ENCODE measurements at places on chromosomes 1 and 21.

DNA sequence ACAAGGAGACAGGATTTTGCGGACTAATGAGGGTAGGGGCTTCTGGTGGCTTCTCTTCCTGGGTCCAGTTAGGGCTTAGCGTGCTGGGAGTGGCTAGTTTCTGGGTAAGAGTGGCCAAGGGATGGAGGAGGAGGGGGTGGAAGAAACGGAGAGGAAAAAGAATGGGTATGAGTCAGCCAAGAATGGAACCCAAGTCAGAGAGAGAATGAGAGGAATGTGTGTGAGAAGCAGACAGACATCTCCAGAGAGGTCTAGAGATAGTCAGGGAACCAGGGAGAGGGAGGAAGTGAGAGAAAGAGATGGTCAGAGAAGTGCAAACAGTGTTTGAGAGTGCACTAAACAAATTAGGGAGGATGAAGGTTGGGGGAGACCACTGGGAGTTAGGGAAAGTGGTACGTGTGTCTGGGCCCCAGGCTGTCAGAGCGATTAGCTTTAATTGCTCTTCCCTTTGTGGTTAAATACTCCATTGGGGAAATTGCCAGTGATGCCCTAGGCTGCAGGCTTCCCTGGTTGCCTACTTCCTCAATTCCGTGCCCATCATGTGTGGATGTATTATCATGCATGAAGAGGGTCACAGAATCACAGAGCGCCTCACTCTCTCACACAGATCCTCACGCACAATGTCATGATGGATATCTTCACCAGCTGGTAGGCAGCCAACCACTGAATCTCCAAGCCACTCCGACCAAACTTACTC is 1.4 kb downstream of the PEA15 start:
- peak; percentile 57 for DNase-seq

DNA sequence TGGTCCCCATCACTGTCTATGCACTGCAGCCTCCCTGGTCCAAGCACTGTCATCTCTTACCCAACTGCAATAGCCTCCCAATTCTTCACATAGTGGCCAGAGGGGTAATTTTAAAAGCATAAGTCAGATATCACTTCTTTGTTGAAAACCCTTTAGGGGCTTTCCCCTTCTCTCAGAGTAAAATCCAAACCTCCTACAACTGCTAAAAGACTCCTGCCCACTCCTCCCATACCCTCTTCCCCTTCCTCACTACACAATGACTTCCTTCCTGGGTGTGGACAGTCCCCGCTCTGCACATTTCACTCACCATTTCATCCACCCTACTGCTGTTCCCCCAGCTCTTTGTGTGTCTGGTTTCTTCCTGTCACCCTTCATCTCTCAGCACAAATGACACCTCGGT is 8.3 kb downstream of the MCOLN2 start:
- DNase-seq = no peak

GRCh38 chr1:36567601-36568341 is 85.1 kb upstream of the CSF3R start:
- peak; percentile 17 for DNase-seq

GRCh38 chr21:38280454-38280853 is 23.7 kb downstream of the KCNJ15 start:
- DNase-seq = no peak

DNA sequence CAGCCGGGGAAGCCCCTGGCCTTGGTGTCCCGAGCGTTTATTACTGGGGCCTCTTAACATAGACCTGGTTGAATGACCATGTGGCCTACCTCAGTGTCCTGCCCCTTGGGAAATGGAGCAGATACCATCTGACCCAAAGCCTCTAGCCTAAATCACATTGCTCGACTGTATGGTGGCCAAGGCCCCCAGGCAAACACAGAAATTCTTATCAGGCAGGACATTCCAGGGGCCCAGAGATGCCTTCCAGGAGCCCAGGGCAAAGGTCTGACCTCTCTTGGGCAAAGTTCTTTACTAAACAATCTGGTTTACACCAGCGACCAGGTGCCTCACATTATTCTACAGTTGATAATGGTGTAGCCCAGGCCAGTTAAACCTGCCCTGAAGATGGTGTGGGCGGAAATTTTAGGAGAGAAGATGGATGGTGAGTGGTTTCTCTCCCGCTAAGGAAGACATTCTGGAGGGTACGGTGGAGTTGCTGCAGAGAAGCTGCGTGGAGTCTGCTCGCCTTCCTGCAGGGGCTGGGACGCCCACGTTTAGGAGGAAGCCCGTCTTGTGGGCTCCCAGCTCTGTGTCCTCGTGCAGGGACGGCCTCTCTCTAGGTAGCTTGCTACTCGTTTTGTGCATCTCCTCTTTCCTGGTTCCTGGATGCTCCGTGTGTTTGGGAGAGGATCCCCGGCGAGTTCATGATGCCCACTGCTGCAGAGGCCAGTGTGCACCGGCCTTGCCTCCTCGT is 21.2 kb downstream of the AJAP1 start:
- DNase-seq = no peak

- no peak for DNase-seq
Measured at GRCh38 chr1:207072233-207072632, 16.4 kb upstream of the C4BPB start.

DNA sequence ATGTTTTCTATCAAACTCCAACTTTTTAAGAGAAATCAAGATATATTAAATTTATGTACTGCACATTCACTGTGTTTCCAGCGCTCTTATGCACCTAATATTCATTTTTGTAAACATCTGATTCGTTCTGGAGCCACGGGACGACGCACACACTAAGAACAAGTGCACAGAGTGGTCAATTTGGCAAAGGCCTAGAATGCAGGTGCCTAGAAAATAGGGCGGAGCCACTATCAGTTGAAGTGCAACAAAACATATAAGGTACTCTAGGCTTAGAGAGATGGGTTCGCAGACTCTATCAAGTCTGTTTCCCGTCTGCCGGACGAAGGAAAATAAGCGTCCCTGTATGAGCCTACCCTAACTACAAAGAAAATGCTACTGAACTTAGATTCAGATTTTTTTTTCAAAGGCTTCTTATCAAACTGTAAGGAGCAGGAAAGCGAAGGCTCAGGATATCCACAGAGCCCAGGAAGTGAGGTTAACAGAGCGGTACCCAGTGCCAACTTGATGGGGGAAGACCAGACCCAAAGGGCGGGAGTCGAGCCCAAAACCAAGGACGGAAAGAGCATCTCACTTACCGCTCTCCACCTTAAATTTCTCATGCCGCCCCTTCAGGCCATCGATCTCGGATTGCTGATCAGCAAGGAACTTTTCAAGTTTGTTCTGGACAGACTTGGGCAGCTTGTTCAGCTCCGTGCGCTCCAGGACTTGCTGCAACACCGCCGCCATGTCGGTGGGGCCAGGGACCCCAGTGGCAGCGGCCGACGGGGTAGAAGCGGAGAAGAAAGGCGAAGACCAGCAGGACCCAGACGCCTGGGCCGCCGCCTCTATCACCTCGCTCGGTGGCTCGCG is 526 bp downstream of the TPR start:
- DNase-seq = no peak

DNA sequence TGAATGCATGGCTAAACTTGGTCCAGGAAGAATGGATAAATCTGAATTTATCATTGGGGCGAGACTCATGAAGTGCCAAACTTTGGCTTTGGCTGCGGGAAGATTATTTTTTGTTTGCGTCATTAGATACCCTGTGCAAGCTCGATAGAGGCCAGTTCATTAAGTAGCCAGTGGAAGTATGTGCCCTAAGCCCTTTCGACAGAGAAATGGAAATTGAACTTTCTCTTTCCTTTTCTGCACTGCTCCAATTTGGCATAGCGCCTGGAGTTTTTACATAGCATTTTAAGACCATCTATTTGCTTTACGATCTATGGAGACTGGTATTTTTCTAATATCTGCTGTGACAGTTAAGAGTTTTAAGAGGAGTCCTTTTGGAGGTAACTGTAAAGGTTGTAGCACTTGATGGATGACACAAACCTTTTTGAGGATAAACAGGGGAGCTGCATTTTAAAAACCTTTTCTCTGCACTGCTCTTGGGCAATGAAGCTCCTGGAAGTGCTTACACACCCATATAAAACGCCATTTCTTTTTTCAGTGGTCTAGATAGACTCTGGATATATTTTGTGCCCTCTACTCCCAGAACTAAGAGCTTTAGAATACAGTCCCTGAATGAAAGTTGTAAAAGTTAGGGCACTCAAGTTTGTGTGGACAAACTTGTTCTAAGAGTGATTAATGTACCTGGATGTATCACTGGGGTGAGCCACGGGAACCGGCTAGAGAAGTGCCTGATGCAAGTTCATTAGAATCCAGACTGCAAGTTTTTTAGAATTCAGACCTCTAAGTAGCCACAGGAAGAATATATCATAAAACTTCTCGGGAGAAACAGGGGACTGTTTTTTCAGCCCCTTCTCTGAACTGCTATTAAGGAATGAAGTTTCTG is 41.3 kb upstream of the CFHR3 start:
- no peak for DNase-seq

DNA sequence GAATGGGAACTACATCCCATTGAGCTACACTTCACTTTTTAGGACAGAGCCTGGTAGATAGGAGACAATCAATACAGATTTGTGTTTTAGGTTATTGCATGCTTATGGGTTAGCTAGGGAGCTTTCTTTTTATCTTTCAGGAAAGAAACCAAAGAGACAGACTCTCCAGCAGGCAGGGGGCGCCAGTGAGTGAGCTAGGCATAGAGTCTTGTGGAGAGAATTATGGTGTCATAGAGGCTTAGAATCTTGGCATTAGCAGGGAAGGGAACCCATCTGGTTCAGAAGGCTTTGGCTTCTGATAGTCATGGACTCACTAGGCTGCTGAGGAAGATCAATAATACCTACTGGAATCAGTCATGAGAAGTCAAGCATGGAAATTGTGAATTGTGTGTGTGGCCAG is at the start of gene SMCP:
TSS of gene SMCP (plus strand) at position 281 of the 400 bp plus-strand sequence. CDS start 6,101 bp downstream, outside the sequence.
- no peak for DNase-seq

DNA sequence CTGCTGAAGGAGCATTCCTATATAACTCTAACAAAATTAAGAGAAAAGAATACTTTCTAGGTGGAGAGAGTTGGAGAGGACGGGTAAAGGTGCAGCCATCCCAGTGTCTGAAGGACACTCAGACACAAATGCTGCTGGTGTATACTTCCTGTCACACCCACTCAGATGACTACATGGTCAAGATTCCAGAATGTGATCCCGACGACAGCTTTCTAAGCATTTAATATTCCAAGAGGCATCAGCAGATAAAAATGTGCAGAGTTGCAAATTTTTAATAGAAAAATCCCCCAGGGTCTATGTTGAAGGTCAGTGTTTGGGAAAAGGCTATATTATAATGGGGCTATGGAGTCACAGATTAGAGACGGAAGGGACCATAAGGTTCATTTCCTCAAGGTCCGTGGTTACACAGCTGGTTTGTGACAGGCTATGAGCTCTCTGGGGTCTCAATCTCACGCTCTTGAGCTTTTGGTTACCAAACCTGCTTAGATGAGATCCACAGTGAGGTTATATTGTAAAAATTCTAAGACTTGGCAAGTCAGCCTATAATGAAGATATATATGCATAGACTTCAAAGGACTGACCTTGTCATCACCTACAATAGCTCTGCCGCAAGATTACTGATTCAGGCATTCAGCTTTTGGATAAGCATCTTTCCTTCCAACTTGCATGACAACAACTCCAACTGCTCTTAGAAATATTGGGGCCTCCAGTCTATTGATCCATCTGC is 35.1 kb downstream of the ZNF281 start:
- DNase-seq = no peak

Data from H9 (cell line).